ENCODE measurements at places on chromosomes 3 and 15.

GRCh38 chr15:38164061-38164460 lies 88.6 kb upstream of the SPRED1 start:
- DNase-seq, result no peak

GRCh38 chr3:150602426-150603152 lies 532 bp upstream of the SELENOT start:
- DNase-seq, result no peak

- DNase-seq, result no peak
These were observed 826 bp downstream of the SHC4 start for GRCh38 chr15:48962662-48963523.

GRCh38 chr3:57009367-57009766 lies 51.1 kb upstream of the SPATA12 start:
- no peak for DNase-seq

DNA sequence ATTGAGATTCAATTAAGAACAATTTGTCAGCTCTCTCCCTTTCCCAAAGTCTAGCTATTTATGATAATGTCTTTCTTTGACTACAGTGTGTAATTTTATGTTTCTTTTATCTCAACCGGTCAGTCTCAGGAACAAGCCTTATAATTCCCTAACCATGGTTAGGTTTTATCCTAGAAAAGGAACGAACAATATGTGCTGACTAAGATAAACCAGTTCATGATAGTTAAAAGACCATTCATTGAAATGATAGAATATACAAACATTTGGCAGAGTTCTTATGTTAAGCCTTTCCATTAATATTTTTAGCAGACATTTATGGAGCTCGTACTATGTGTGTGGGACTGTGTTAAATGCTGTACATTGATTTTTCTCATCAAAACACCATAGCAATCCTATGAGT lies 106.3 kb downstream of the SYNPR start:
- DNase-seq, result no peak

- DNase-seq, result no peak
These were observed 829.4 kb upstream of the DPPA4 start for GRCh38 chr3:110166791-110167190.

GRCh38 chr3:187989575-187990153 lies 164.3 kb upstream of the LPP start:
- DNase-seq, result no peak

GRCh38 chr15:32763295-32763694 lies 45.5 kb downstream of the GREM1 start:
- DNase-seq, result no peak

GRCh38 chr3:190596349-190597285 lies 82.7 kb downstream of the IL1RAP start:
- no peak for DNase-seq

DNA sequence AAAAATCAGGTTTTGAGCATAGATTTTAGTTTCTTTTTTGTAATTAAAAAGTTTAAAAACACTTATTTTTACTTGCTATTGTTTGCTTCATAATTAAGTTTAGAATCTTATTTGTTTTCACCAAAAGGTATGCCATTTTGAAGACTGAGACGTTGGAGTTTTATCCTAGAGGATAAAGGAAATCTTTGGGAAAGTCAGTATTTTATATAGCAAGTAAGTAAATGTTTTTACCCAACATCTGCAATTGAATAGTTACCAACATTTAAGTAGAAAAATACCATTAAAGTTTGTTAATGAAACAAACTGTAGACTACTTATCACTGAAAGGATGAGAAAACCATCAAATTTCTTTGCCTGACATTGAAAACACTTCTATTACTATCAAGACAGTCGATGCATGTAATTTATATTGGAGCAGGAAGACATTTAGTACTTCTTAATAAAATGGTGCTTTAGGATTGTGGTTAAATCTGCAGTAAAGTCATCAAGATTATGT lies 14.0 kb upstream of the CHD2 start:
- peak; percentile 39 for DNase-seq

GRCh38 chr3:13457593-13457992 lies 22.5 kb upstream of the HDAC11 start:
- DNase-seq, result no peak

- DNase-seq, result no peak
These were observed 990 bp upstream of the ZNF148 start for GRCh38 chr3:125375950-125376679.

GRCh38 chr3:37785736-37786135 lies 75.9 kb upstream of the CTDSPL start:
- no peak for DNase-seq

DNA sequence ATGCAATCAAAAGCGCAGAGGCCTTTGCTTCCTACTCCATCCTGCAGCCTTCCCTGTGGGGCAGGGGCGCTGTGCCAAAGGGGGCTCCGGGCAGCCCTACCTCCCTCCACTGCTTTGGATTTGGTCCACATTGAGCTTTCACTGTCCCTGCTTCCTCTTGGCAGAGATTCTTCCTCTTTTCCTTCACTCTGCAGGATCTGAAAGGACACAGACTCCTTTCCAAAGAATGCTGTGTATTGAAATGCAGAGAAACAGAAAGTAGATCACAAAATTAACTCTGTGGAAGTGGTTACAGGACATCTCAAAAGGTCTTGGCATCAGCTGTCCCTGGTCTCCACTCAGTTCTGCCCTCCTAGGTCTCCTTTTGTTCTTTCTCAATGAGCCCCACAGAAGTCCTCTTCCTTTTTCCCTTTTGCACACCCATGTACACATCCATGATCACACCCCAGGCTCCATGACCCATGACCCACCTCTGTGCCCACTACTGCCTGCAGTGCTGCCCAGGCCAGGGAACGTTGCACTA lies 64.1 kb downstream of the CCR1 start:
- DNase-seq, result no peak

DNA sequence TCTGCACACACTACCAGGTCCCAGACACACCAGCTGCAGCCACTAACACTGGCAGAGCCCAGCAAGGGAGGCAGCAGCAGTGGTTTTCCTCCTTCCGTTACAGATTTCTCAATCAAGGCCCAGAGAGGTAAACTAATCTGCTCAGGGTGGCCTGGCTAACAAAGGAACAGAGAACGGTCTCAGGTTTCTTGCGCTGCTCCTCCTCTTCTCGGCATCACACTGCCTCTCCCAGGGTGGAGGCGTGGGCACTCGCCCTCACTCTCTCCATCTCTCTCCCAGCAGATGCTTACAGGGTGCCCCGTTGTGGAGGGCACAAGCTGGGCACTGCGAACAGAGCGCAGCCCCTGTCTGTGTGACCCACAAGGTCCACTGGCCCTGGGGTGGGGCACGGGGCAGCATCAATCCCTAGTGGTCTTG lies 228.7 kb downstream of the VPS13C start:
- DNase-seq, result no peak

DNA sequence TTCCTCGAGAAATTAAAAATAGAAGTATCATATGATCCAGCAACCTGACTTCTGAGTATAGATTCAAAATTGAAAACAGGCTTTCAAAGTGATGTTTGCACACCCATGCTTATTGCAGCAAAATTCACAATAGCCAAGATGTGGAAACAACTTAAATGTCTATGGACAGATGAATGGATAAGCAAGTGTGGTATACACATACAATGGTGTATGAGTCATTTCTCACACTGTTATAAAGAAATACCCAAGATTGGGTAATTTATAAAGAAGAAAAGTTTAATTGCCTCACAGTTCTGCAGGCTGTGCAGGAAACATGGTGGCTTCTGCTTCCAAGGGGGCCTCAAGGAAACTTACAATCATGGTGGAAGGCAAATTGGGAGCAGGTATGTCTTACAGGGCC lies 100.8 kb downstream of the KLF13 start:
- no peak for DNase-seq

- no peak for DNase-seq
These were observed 256.4 kb upstream of the TPM1 start for GRCh38 chr15:62785881-62786828.

GRCh38 chr3:144743225-144743668 lies 771.6 kb downstream of the DIPK2A start:
- DNase-seq, result no peak
